Calu3 (cell line): ENCODE measurements at places on chromosomes 5 and 9.
A peak's percentile ranks its signal among the peaks of the same experiment; 100 is the strongest.

- no peak for DNase-seq
Observed at GRCh38 chr5:31435730-31436129, 96.2 kb downstream of the DROSHA start.

DNA sequence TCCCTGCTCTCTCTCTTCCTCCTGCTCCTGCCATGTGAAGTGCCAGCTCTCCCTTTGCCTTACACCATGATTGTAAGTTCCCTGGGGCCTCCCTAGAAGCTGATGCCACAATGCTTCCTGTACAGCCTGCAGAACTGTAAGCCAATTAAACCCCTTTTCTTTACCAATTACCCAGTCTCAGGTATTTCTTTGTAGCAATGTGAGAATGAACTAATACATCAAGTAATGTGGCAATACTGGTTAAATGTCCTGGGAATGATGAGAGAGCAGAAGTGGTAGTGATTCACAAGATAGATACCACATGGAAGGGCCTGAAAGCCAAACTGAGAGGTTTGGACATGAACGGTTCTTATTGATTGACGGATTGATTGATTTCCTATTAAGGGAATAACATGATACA lies 62.6 kb upstream of the IL12B start:
- no peak for DNase-seq

DNA sequence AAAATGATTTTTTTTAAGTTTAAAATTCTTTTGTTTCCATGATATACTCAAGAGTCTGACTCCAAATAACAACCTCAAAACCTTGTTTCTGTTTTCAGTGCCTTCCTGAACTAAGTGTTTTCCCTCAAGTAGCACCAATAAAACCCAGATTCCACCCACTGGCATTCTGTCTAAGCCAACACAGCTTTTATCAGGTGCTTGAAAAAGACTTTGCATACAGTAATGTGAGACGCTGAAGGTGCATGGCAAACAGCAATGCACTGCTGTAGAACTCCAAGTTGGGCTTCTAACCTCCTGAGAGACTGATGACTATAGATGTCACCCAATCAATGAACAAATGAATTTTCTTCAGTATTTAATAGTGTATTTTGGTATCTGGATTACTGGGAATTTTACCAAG lies 95.7 kb downstream of the NFIB start:
- DNase-seq, result no peak

DNA sequence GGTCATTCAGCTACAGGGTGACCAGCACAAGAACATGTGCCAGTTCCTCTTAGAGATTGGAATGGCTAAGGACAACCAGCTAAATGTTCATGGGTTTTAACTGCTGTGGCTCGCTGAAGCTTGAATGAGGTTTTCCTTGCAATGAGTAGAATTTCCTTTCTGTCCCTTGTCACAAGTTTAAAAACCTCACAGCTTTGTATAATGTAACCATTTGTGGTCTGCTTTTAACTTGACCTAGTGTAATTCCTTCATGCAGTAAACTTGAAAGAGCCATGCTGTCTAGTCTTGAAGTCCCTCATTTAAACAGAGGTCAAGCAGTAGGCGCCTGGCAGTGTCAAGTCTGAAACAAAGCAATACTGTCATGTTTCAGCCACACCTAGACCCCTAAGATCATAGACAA lies 181.3 kb upstream of the DMRT1 start:
- no peak for DNase-seq

GRCh38 chr9:14151451-14151850 lies 162.5 kb downstream of the NFIB start:
- DNase-seq, result no peak

DNA sequence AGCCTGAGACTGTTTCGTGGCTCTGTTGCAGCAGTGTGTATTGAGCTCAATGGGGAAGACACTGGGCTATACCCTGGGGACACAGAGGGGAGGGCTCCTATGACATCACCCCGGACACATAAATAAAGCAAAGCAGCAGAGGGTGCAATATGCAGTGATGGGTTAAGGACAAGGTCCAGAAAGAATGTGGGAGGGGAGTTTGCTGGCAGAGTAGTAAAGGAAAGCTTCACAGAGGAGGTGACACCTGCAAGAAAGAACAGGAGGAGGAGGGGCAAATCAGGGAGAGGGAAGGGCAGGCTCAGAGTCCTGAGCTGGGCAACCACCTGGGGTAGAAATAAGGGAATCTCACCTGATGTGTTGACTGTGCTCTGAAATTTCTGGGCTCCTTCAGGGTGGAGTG lies 35.3 kb upstream of the CDKN2AIPNL start:
- DNase-seq, result no peak

DNA sequence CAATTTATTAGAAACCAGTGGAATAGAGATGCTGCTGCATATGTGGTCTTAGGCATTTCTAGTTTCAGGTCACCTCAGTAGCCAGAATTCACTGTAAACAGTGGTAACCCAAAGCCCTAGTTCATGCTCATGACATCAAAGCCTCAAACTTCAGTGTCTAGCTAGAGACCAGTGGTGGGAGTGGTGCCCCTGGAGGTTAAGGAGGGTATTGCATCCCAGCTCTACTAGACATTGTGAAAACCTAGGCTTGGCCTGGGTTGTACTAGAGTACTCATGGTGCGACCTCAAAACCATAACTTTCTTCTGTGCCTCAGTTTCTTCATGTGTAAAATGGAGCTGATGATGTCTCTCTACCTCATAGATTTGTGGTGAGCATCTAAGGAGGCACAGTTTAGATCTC lies 18.8 kb downstream of the COL5A1 start:
- no peak for DNase-seq

GRCh38 chr9:133100506-133101355 lies 20.3 kb downstream of the RALGDS start:
- DNase-seq, result no peak

DNA sequence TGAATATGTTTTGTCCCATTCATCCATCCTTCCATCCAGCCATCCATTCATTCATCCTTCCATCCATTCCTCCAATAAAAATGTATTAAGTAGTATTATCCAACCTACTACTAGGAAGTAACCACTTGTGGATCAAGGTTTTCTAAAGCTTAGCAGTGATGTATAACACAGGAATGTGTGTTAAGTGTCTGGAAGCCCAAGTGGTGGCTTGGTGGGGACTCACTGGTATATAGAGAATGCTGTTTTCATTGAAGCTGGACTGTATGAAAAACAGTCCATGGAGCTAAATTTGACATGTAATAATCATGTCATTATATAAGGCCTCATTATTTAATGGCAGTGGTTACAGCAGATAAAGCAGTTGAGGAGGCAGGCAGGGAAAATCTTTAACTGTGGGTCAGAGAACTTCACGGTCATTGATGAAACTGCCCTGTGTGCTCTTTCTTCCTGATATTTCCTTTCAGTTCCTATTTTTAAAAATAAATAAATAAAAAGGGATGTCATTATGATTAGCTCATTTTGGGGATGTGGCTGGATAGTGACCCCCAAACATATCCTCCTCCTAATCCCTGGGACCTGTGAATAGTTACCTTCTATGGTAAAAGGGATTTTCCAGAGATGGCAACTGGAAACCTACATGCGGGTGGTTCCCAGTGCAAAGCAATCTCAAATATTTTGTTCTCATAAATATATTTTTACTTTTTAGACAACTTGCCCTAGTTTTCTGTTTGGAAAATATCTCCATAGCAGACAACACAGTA lies 82.3 kb downstream of the DAPK1 start:
- no peak for DNase-seq

DNA sequence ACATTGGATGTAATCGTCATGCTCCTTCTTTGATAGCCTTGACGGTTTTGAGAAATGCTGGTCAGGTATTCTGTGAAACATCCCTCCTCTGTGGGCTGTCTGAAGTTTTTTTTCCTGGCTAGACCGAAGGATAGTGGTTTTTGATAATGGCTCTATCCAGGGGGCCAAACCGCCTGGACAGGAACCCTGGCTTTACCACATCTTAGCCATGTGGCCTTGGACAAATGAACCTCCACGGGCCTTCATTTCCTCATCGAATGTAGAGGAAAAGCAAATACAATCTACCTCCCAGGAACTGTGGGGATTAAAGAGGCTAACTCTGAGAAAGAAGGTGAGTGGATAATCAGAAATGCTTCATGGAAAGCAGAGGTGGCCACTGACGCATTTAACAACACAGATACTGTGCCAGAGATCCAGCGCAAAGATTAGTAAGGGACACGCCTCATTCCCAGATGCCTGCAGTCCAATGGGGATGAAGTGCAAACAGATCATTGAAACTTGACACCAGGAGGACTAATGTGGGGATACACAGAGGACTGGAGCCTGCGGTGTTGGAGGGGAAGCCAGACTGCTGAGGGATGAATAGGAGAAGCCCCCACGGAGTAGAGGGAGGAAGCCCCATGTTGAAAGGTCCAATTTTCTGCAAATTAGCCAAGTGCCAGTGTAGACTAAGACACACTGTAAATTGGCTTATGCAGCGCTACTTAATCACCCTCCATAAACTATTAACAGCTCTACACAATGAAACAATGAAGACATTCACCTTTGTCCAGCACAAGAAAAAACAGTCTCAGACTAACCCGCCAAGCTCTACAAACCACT lies 41.6 kb downstream of the MYO10 start:
- peak; percentile 75 for DNase-seq

DNA sequence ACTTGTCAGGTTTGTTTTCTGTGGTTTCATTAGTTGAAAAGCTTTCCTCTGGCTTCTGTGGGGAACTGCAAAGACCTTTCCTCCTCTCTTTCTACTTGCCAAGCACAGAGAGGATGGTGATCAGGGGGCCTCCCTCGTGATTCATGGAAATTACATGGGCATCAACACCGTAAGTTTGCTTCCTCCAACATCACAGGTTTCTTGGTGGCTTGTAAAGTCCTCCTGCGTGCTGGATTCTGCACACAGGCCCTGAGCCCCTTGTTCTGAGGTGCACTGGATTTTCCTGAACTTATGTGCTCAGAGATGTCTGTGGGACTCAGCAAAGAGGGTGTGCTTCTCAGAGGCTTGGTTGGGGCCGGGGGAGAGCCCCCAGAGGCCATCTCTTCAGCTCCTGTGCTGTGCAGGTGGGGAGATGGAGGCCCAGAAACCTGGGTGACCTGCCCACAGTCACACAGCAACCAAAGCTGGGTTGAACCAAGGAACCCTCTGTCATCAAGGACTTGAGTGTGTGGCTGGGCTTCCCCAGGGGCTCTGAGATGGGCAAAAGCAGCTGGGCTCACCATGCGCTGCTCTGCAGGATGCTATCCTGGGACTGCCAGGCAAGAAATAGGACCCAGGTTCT lies 36.5 kb downstream of the RGS3 start:
- DNase-seq, result no peak

DNA sequence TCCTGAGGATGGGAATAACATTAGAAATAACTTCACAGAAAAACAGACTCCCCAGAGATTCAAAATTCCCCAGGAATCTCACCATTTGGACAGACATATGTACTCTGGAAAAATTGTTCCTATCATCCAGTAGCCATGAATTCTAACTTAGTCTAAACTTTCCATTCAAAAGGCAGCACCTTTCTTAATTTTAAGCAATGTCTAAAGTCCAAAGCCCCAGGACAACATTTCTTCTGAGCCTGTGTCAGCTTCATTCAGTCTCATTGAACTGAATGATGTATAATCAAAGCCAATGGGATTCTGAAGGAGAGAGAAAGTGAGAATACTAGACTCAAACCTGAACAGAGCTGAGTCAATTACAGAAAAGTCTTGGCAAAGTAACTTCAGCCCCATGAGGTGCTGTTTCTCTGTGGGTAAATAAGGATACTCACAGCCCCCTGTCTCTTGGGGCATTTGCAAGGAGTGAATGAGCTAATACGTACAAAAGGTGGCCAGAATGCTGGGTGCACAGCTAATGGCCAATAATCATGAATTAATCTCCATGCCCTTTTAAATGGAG lies 140.6 kb downstream of the SEMA5A start:
- no peak for DNase-seq

GRCh38 chr9:135300346-135301141 lies 179.0 kb upstream of the PPP1R26 start:
- no peak for DNase-seq

GRCh38 chr5:1761453-1761755 lies 38.2 kb downstream of the MRPL36 start:
- no peak for DNase-seq

DNA sequence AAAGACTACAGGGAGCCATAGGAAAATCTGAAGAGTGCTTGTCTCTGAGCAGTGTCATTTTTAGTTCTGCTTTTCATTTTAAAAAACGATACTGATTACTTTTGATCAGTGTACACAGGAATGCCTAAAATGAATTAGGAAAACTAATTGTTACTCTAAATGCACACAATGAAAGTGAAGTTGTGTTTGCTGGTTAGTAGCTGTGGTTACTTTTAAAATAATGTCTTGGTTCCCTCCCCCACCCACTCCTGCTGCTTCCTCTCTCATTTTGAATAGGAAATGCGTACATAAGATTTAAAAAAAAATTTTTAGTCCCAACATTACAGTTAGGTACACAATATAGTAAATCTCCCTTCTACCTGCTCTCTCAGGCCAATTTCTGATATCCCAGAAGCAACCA lies 47.5 kb upstream of the PLPP1 start:
- DNase-seq, result no peak

DNA sequence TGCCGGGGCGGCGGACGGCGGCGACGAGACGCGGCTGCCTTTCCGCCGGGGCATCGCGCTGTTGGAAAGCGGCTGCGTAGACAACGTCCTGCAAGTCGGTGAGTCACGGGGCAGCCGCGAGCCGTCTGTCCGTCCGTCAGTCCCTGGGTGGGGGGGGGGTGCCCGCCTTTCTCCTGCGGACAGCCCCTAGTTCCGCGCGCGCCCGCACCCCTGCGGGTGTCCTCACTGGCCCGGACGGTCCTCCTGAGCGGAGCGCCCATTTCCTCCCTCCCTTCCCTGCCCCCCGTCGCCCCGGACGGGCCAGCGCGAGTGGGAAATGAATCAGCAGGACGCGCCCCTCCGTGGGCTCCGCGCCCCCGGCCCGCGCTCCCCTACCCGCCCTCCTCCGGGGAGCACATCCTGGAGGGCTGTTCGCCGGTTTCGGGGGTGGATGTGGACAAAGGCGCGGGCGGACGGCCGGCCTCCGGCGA lies 828 bp downstream of the ZSWIM6 start:
- DNase-seq, result peak; percentile 34

DNA sequence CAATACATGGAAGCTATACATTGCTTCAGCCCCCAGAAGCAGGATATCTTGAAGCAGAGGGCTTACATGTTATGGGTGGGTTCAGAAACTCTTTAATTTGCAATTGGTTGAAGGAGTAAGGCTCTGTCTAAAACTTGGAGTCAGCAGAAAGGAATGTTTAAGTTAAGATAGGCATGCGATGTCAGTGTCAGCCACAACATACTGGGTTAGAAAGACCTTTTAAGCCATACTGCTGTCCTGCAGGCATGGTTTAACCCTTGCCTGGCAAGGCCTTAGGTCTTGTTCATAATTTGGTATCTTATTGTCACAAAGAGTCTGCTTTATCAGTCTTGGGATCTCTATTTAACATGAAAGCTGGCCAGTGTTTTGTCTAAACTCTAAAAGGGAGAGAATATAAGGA lies 1619.6 kb upstream of the WWC1 start:
- no peak for DNase-seq

DNA sequence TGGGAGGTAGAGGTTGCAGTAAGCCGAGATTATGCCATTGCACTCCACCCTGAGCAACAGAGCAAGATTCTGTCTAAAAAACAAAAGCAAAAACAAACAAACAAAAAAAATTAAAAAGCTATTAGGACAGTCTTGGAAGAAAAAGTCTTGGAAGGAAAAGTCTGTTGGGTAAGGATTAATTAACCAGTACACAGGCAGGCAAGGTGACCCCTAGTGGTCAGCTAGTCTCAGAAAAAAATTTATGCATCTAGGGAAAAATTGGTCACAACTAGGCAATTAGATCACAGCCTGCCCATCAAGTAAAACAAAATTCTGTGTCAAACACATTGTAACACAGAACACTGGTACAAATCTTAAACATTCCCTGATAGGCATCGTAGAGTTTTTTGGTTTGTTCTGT lies 6.7 kb upstream of the ANKRD18B start:
- DNase-seq, result peak; percentile 25
